ENCODE measurements at places on chromosomes 12 and 14.

GRCh38 chr14:38145142-38145541, 62.6 kb upstream of the SSTR1 start:
- no peak for DNase-seq

DNA sequence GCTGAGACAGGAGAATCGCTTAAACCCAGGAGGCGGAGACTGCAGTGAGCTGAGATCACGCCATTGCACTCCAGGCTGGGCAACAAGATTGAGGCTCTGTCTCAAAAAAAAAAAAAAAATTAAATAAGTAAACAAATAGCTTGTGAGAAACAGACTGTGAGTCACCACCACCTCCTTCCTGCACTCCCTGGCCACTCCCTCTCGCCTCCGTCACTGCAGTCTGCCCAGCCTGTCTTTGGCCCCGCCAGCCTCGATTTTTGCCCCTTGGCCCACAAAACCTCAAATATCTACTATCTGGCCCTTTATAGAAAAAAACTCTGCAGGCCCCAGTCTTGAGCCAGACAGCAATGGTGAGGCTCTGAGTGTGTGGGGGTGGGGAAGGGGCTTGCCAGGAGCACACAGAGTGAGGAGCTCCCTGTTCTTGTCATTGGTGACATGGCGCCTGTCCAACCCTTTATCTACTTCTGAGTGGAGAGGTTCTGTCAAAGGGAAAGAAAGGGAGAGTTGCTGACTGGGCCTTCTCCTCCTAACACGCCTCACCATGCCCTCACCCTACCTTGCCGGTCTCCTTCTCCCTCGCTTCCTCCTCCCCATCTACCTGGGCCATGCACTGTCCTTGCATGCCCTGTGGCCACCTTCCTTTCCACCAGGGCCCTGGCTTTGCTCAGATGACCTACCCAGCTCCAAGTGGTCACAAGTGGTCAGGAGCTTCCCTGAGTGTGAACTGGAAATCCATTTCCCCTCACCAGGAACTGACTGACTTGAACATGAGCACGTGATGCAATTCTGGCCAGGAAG, 22.1 kb downstream of the LGMN start:
- DNase-seq: no peak

GRCh38 chr14:87952307-87953094, 40.5 kb downstream of the GALC start:
- no peak for DNase-seq

GRCh38 chr12:119171291-119171690, 7.4 kb upstream of the HSPB8 start:
- no peak for DNase-seq

DNA sequence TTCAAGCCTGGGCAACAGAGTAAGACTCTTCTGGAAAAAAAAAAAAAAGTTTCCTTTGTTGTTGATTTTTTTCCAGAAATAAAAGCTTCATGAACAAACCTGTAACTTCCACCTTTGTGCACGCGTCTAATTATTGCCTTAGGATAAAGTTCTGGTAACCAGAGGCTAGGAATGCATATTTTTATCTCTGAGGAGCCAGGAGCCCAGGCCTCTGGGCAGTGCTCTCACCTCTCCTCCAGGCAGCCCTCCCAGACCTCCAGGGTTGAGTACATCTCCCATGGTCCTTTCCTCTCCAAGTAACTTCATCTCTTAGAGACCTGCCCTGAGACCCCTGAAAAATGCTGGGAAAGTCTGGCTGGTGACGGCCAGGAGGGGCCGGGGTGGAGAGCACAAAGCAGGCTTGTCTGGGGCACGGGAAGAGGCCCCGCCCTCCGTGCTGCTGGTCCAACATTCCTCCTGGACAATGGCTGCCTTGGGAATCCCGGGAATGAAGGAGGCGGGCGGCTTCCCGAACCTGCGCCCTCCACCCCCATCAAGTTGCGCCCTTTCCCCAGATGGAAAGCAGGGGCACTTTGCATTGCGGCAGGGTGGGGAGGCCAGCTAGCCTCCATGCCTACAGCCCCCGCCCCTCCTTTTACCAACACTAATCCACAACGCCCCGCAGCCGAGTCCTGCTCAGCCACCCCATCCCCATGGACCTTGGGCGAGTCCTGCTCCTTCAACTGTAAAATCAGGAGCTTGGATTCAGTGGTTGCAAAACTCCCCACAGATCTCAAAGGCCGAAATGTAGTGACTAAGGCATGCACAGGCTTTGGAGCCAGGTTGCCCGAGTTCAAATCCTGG, 7.3 kb upstream of the FIGNL2 start:
- no peak for DNase-seq

DNA sequence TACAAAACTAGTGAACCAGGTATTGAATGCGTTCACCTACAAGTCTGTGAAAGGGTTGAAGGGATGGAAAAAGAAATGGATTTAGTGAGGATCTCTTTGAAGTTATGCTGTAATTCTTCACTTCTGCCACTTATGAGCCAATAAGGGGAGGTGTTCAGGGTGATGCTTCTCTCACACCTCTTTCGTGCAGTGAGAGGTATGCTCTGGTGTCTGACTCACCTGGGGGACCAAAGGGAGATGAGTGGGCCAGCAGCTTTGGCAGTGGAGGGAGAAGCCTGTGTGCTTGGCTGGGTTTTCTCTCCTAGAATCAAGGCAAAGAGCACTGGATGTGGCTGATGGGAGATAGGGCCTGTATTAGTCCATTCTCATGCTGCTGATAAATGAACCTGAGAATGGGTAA, 45.4 kb downstream of the E2F7 start:
- DNase-seq: no peak

GRCh38 chr12:67658486-67658885, 9.9 kb downstream of the DYRK2 start:
- no peak for DNase-seq

GRCh38 chr14:59187802-59188460, 536 bp upstream of the DAAM1 start:
- no peak for DNase-seq

DNA sequence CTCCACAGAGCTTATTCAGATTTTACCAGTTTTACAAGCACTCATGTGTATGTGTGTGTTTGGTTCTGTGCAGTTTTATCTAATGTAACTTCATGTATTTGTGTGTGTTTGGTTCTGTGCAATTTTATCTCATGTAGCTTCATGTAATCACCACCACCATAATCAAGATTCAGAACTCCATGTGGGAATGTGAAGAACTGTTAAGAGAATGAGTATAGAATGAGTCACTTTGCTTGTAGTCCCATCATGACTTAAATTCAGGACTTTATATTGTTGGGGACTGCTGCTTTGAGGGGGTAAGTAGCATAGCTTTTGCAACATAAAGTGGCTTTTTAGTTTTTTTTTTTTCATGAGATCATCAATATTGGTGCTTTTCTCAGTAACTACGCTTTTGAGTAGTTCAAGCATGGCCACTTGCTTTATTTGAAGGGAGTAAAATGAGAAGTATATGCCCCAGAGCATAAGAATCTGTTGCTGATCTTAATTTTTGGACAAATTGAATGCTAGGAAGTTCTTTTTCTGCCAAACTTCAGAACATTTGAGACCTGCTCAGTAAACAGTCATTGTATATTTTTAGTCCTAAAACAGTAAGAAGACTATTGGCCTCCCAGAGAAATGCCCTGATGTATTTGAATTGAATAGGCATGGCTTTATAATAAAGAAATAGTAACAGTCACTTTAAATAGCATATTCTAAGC, 28.8 kb downstream of the PROX2 start:
- DNase-seq: no peak

DNA sequence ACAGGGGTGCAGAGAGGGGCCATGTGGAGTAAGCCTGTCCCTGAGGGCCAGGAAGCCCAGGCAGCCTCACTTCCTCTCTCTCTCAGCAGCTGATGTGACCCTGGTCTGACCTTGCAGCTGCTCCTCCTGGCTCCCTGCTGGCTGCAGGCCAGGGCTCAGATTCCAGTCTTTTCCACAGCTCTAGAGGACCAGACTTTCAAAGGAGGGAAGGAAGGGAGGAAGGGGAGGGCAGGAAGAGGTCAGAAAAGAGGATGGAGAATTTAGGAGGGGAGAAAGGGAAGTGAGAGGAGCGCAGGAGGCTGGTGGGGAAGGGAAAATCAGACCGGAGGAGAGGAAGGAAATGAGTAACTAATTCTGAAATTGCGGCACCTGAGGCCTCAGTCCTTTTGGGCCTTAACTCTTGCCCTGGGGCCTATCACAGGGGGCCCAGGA, 40.9 kb upstream of the VASH1 start:
- peak; percentile 83 for DNase-seq

GRCh38 chr12:68294251-68294650, 37.9 kb downstream of the MDM1 start:
- DNase-seq: peak; percentile 8

DNA sequence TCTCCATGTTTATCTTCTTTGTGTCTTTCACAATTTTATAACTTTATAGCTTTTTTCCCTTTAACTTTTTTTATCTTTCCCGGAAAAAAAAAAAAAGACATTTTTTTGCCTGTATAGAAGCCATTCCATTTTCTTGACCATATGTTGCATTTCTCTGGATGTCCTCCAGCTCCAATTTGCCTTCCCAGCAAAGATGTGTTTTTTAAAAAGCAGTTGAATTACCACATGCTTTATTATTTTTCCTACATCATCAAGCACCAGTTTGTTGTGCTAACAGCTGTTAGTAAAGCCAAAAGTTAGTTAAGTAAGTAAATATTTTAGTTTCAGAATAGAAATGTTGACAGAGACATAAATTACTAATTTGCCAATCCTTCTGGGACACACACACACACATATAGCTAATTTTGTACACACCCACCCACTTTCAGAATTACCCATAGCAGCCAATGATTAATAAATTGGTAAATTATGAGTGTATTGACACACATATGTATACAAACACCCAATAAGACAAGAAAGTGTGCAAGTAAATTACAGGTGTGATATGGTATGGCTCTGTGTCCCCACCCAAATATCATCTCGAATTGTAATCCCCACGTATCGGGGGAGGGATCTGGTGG, 118.3 kb downstream of the SLC38A6 start:
- DNase-seq: peak; percentile 67

GRCh38 chr14:40252817-40253447, 820.7 kb upstream of the FBXO33 start:
- DNase-seq: no peak

DNA sequence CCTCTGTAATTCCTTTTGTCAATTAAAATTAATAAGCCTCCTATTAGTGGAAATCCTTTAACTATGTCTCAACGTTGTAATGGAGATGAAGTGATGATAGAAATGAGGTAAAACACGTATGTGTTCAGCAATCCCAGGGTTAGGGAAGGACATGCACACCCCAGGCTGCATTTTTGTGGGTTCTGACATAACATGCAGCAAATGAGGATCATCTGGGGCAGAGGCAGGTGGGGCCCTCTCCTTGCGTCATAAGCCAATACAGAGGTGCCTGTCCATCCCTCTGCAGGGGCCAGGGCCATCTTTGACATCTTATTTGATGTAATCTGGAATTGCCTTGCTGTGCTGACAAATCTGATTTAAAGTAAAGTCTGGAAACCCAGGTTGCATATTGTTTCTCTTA, 73.2 kb downstream of the MYRFL start:
- DNase-seq: no peak

- DNase-seq: no peak
Measured at GRCh38 chr12:62995097-62995496, 60.1 kb upstream of the PPM1H start.

GRCh38 chr12:20345866-20346265, 22.5 kb upstream of the PDE3A start:
- DNase-seq: no peak

DNA sequence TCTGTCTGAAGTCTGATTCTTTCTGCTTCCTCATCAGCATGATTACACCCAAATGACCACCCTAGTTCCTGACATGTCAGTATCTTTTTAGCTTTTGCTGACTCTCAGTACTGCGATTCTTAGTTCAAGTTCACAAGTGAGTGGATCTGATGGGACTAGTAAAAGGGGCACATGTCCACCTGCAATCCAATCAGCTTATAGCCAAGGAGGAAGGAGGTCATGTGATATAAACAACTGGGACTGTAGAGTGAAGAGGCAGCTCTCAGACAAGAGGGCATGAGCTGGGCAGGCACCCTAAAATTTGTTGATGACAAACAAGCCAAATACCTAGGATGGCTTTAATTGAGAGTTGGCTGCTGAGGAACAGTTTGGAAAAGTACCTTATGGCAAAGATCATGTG, 68.1 kb upstream of the OTOGL start:
- no peak for DNase-seq

- DNase-seq: no peak
Measured at GRCh38 chr14:99704037-99704436, 19.9 kb downstream of the CYP46A1 start.

DNA sequence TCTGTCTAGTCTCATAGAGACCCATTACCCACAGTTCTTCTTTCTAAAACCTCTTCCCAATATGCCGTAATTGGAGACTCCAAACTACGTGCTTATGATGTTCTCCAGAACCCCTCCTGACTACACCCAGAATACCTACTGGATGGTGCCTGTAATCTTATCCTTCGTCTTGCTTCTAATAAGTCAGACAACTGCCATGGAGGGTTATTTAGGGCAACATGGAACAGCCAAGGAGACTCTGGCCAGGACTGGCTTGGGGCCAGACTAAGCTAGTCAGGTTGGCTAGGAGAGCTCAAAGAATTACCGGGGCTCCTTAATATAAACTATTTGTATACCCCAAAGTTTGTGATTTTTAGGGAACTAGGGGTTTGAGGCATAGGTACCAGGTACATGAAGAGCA, 6.8 kb downstream of the PFKM start:
- DNase-seq: no peak

- DNase-seq: no peak
Measured at GRCh38 chr12:132219323-132219722, 75.1 kb downstream of the NOC4L start.

GRCh38 chr14:33435911-33436689, 497.4 kb downstream of the NPAS3 start:
- DNase-seq: no peak

GRCh38 chr14:75456997-75457335, 29.1 kb downstream of the JDP2 start:
- DNase-seq: no peak

GRCh38 chr14:61034416-61035120, 53.5 kb downstream of the SLC38A6 start:
- DNase-seq: no peak

GRCh38 chr12:52057638-52058576, 6.7 kb downstream of the NR4A1 start:
- DNase-seq: no peak

DNA sequence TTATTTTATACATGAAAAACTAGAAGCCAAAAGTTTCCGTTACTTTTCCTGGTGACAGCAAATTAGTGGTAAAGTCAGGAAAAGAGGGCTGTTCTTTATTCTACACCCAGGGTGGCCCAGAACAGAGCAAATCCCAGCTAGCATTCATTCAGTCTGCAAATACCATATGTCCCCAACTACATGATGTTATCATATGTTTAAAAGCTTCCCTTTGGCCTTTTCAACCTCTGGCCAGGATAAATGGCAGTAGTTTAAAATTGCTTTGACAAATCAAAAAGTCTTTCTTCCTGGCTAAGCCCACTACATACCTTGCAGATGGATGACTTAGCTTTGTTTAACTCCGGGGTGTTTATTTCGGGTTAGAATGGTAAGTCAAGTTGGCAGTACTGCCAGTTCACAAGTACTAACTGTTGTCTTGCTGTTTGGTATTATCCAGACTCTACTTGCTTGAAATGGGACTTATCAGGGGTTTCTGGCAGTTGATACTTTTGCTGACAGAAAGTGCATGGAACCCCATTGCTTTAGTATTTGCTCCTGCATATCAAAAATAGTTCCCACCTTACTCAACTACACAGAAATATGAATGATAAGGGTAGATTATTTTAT, 69.7 kb downstream of the PKP2 start:
- DNase-seq: no peak

GRCh38 chr12:48420039-48420775, 52.2 kb upstream of the ANP32D start:
- no peak for DNase-seq
